ENCODE measurements at places on chromosomes 2 and 18.

DNA sequence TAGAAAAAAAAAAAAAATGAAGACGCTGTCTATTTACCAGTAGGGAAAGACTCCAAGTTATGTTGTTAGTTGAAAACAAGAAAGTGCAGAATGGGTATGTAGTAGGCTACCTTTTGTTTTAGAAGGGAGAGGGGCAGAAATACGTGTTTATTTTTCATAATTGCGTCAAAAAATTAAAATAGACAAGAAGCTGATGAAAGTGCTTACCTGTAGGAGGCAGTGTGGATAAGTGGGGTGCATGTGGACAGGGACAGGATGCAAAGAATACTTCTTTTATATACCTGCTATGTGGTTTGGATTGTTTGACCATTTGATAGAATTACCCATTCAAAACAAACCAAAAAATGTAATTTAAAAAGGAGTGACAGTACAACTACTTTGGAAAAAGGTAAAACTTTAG, 3.0 kb upstream of the GCG start:
- DNase-seq = no peak

DNA sequence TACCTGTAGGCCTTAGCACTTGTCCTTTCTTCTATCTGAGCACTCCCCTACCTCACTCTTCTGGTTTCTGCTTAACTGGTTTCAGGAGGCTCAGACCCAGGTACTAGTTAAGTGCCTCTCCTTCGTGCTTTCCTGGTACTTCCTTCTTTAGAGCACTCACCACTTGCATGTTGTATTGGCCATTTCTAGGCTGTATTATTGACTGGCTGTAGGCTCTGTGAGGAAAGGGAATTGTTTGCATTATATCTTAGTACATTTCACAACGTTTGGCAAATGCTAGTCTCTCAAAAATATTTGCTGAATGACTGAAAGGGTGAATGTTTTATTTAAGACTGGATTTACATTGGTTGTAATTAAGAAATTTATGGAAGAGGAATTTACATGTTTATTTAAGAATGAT, 36.0 kb upstream of the SCN1A start:
- DNase-seq = no peak

- no peak for DNase-seq
These were observed 225.3 kb downstream of the MC4R start for GRCh38 chr18:60147323-60147722.

- no peak for DNase-seq
These were observed 14.1 kb upstream of the CNNM3 start for GRCh38 chr2:96801786-96802595.

All from stimulated activated CD4-positive, alpha-beta T cell treated with anti-CD3 and anti-CD28 coated beads, Interleukin-1b, Interleukin-23, amount 100 ng/mL, for 1 hour (primary cell).